ENCODE measurements at places on chromosomes 3 and 15.

GRCh38 chr15:70264014-70264582, 166.4 kb upstream of the TLE3 start:
- DNase-seq, result peak; percentile 59

DNA sequence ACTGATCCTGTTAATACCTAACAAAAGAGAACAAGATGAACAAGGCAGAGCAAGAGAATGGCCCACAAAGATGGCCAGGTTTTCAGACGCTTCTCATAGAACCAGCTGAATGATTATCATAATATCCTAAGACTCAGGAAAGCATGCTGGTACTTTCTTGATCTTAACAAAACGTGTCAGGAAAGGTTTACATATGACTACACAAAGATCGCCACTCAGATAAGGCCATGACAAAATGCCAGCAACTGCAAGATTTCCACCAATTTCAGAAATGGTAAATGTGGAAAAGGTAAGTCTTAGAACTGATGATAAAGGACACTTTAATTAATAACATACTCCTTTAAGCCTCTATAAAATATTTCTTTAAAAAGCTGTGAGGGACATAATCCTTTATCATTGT, 108.8 kb downstream of the DLG1 start:
- no peak for DNase-seq

- no peak for DNase-seq
Measured at GRCh38 chr3:113057117-113057516, 66.3 kb downstream of the GTPBP8 start.

DNA sequence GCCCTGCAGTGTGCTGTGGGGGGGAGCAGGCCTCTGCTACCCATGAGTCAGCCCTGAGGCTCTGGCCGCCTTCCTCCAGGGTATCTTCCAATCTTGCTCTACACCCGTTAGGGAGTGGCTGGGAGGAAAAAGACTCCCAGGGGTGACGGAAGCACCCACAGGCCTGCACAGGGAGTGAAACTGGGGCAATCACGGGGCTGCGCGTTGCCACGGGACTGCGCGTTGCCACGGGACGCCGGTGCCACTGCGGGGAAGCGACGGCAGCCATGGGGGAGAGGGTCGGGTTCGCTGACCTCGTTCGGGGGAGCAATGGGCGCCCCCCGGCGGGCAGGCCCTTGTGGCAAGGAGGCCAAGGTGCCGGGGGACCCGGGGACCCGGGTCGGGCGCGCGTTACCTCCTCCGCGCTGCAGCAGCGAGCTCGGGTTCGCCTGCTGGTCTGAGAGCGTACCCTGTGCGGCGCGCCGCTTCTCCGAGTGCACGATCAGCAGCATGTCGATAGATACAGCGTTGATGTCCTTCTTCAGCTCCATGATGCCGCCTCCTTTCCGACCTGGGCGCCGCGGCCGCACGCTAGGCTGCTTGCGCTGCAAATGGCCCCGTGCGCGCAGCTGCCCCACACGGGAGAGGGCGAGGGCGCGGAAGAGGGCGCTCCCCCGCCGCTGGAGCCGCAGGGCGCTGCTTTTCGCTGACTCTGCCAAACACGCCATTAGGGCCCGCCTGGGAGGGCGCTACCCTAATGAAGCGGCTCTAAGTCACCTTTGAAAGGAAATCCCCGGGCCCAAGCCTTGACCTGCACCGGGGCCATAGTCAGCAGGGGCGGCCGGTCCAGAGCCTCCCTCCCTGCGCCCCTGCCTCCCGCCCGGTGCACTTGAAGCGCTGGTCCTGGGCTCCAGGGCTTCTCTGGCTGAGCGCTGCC, at the start of gene KY:
Gene KY (minus strand): TSS at position 592 of the 916 bp plus-strand sequence. CDS start 62 bp downstream, at position 530.
- peak; percentile 33 for DNase-seq

- DNase-seq, result no peak
Measured at GRCh38 chr3:64209866-64210621, 15.2 kb downstream of the PRICKLE2 start.

GRCh38 chr15:99477791-99478471, 87.9 kb upstream of the MEF2A start:
- no peak for DNase-seq

DNA sequence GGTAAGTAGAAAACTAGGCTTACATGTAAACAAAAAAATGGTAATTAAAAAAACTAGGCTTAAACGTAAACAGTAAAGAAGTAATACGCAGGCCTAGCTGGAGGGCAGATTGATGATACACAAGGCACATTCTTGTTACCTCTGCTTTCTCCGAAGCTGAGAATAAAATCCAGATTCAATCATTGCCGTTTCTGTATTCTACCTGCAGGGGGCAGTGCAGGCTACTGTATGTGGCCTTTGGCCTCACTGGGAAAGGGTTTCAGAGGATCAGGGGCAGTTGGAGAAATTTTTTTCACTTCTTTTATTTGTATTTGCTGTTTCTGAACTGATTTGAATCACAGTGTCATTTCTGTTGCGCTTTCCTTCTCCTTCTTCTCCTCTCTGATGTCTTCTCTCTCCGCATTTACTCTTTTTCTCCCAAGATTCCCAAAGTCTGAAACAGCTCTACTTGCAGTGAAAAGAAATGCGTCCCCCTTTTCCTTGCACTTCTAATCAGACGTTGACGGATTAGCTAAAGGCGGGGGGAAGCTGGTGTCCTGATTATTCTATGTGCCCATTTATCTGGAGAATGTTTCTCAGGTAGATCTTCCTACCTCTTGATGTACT, 67.1 kb upstream of the MCTP2 start:
- peak; percentile 44 for DNase-seq

- DNase-seq, result no peak
Measured at GRCh38 chr3:10551821-10552630, 46.6 kb upstream of the ATP2B2 start.

DNA sequence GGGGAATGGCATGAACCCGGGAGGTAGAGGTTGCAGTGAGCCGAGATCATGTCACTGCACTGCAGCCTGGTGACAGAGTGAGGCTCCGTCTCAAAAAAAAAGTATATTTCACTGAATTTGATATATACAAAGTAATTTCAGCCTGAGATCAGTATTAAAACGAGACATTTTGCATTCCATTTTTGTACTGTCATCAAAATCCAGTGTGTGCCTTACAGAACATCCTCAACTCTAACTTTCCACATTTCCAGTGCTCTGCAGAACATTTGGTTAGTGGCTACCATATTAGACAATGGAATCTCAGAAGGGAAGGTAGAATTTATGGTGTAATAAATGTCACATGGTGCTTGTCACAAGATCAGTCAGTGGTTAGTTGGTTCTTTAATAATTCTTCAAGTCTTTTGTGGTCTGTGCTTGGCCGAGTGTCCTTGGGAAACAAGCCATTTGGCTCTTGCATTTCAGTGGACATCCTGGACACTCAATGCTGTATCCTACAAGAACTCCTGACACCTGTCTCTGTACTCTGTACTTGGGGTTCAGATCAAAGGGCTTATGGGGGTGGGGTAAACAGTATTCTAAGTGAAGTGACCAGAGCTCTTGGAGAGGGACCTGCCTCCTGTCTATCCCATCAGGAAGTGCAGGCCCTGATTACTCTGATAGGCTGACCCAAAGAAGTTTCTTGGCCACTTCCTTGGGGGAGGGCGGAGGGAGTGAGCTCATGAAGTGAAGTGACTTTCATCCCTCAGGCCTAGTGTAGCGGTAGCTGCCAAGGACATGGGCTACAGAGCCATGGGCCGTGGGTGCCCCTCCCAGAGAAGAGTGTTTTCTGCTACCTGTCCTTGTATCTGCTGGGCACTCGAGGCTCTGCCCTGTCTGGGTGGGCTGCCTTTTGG, 3.7 kb downstream of the ACVR2B start:
- DNase-seq, result no peak

- no peak for DNase-seq
Measured at GRCh38 chr3:77541203-77541922, 501.5 kb downstream of the ROBO2 start.
